ENCODE measurements at places on chromosomes 1 and 21.

- no peak for DNase-seq
Observed at GRCh38 chr1:212518188-212519054, 85.7 kb downstream of the NENF start.

- DNase-seq = no peak
Observed at GRCh38 chr1:201882665-201883132, 6.0 kb upstream of the SHISA4 start.

GRCh38 chr1:176626572-176627061 is 163.6 kb downstream of the PAPPA2 start:
- DNase-seq = no peak

GRCh38 chr1:34790985-34791384 is 1.8 kb upstream of the GJA4 start:
- DNase-seq = no peak

- DNase-seq = no peak
Observed at GRCh38 chr1:54230507-54231339, 30.8 kb downstream of the MRPL37 start.
